ENCODE measurements at places on chromosomes 7 and 10.

GRCh38 chr7:91526404-91526803 is 262.2 kb downstream of the FZD1 start:
- no peak for DNase-seq

GRCh38 chr10:77291596-77292505 is 345.8 kb downstream of the KCNMA1 start:
- DNase-seq: no peak

DNA sequence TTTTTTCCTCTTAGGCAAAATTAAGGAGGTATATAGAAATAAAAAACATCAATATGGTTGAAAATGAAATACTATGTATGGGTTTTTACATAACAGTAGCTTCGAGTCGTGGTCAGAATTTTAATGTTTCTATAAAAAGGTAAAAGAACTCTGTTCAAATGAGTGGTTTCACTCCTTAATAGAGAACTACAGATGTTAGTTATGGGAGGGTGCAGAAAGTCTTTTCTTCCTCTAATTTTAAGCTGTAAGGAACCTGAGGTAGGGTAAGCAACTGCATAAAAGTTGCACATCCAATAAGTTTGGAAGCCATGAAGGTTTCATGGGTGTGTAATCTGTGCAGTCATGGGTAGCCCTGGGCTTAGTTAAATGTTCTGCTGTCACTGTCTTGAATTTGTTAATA is 141.3 kb downstream of the SUGCT start:
- no peak for DNase-seq

- DNase-seq: no peak
Measured at GRCh38 chr7:157011333-157012112, 1.1 kb upstream of the MNX1 start.

- no peak for DNase-seq
Measured at GRCh38 chr10:115624448-115624847, 531.3 kb downstream of the ATRNL1 start.

DNA sequence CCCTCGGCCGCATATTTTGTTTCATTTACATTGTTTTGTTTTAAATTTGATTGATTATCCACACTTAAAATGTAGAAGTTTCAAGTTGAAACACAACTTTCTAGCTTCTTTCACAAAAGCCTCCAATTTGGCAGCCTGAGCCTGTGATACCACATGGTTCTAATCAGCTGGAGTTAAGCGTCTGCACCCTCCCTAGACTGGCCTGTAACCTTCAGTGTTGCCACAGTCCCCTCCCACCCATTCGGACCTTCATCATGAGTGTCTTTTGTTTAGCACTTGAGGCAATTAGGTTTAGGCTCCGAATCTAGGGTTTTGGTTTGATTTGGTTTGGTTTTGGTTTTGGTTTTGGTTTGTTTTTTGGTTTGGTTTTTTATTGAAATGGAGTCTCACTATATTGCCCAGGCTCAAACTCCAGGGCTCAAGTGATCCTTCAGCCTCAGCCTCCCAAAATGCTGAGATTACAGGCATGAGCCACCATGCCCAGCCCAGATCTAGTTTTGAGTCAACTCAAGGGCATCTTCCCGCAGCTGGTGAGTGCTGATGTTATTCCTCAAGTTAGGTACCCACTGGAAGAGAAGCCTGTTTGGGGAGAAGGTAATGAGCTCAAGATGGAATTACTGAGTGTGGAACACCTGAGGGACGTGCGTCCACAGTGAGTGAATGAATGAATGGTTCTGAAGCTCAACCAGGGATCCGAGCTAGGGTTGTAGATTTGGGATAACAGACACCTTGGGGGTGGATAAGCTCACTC is 201.4 kb downstream of the HECW1 start:
- no peak for DNase-seq

DNA sequence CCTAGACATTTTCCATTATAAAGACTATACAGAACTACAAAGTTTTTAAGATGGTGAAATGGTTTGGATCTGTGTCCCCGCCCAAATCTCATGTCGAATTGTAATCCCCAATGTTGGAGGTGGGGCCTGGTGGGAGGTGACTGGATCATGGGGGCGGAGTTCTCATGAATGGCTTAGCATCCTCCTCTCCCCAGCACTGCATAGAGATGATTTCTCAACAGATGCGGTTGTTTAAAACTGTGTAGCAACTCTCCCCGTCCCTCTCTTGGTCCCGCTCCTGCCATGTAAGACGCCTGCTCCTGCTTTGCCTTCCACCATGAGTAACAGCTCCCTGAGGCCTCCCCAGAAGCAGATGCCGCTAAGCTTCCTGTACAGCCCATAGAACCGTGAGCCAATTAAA is 1.6 kb downstream of the FAM133B start:
- DNase-seq: no peak

- no peak for DNase-seq
Measured at GRCh38 chr10:3911713-3912442, 126.9 kb upstream of the KLF6 start.

DNA sequence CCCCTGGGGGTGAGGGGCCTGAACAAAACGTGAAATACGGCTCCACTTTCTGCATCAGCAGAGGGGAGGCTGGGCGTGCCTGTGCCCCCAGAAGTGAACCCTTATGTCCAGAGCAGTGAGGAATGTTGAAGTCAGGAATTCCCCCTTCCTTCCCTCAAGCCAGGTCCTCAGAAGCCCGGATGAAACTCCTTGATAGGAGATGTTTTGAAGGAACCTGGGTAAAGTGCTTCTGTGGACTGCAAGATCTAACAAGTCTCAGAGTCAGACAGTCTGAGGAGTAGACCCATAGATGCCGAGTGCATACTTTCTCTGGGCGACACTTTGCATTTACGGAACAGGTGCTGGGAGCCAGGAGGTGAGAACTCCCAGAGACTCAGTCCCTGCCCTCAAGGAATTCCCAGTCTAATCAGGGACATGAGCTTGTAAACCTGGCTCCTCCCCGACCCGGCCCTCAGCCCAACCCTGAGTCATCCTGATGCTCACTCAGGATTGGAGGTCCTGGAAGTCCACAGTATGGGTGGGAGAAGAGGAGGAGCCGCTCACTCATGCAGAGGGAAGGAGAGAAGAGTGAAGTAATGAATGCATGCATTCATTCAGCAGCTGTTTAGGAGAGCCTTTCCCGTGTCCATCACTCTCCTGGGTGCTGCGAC is 179.5 kb upstream of the ITGB1 start:
- no peak for DNase-seq

- no peak for DNase-seq
Measured at GRCh38 chr7:50418526-50419290, 31.4 kb downstream of the FIGNL1 start.

DNA sequence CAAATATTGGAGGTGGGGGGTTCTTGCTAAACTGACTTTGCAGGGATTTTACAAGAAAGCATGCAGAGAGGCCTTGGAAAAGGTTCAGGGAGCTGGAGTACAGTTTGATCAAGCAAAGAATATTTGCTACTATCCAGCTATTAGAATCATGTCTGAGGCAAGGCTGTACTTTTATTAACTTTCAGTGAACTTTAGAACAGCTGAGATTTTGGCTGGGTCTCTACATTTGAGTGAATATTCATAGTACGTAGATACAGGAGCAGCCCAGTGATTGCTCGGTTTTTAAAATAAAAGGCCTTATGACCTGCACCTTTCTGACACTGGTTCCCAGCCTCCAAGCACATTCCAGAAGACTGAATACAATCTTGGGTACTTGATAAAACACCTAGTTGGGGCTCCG is 496.8 kb upstream of the AKR1E2 start:
- DNase-seq: no peak

GRCh38 chr10:52751337-52751736 is 21.2 kb downstream of the MBL2 start:
- DNase-seq: no peak

GRCh38 chr10:31625566-31625965 is 303.1 kb downstream of the ARHGAP12 start:
- DNase-seq: no peak
